ENCODE measurements at places on chromosomes 16 and 17.

DNA sequence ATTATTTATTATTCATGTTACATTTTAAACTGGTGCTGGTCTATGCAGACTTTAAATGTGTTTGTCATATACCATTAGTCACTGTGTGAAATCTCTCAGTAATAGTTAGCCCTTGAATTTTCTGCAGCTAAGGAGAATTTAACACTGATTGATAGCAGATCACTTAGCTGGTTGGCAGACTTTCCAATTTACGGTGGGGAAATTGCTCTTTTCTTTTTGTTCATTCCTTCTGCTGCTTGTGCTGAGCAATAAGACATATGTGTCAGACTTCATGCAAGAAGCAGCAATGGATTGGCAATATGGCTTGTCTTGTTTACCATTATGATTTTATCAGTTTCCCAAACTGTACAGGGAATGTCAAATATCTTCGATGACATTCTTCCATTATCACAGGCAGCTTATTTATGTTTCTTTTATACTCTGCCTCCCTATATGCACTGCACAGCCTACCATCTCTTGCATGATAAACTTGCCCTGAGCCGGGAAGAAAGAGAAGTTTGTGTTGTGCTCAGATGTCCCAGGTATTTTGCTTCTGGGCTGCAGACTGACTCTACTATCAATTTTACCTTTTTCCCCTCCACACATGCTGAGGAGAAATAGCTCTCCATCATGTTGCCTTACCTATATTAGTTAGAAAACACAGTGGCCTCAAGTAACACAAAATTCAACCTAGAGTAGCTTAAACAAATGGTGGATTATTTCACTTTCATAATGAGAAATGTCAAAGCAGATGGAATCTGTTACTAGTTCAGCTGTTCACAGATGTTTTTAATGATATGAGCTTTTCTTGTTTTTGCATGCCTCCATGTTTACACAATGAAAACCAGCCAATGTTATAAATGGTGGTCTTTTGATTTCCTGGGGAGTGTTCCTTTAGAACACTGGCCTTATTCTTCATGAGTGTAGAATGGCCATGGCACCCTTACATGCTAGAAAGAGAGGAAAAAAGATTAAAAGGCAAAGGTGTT lies 968.1 kb upstream of the GOT2 start:
- no peak for DNase-seq

DNA sequence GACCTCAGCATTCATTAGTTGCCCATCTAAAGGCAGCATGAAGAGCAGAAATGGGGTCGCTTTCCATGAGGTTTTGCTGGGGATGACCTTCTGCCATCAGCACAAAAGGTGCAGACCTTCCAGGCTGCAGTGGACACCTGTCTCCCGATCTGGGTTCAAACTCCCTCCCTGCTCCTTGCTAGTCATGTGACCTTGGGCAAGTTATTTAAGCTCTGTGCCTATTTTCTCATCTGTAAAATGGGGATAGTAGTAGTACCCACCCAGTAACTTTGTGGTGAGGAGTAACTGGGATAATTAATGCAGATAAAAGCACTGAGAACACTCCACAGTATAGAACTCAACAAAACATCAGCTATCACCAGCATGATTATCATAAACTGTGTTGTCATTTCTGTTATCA lies 21.4 kb upstream of the COQ7 start:
- DNase-seq = no peak

- DNase-seq = no peak
Measured at GRCh38 chr17:1289695-1290094, 10.2 kb downstream of the TRARG1 start.

DNA sequence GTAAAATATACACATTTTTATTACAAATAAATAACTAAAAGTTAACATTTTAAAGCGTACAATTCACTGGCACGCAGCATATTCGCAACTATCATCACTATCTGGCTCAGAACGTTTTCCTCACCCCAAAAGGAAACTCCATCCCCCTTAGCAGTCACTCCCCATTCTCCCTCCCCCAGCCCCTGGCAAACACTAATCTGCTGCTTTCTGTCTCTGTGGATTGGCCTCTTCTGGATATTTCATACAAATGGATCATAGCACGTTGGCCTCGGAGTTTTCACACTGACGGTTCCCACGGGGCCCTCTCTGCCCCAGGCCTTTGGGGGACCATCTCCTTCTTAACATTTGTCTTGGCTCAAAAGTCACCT lies 64.6 kb downstream of the RTN4RL1 start:
- no peak for DNase-seq

DNA sequence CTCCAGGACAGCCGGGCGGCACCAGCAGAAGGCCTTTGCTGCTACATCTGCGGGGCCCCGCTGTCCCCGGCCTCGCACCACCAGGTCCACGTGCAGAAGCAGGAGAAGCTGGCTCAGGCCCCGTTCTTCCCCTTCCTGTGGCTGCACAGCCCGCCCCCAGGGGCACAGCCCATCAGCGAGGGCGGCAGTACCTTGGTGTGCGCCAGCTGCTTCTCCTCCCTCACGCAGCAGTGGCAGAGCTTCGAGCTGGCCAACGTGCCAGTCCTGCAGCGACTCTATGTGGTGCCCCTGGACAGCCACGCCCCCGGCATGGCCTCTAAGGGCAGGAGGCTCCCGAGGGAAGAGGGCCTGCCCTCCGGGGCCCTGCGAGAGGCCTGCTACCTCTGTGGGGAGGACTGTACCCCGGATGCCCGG lies 58.3 kb upstream of the CIBAR2 start:
- DNase-seq = no peak

DNA sequence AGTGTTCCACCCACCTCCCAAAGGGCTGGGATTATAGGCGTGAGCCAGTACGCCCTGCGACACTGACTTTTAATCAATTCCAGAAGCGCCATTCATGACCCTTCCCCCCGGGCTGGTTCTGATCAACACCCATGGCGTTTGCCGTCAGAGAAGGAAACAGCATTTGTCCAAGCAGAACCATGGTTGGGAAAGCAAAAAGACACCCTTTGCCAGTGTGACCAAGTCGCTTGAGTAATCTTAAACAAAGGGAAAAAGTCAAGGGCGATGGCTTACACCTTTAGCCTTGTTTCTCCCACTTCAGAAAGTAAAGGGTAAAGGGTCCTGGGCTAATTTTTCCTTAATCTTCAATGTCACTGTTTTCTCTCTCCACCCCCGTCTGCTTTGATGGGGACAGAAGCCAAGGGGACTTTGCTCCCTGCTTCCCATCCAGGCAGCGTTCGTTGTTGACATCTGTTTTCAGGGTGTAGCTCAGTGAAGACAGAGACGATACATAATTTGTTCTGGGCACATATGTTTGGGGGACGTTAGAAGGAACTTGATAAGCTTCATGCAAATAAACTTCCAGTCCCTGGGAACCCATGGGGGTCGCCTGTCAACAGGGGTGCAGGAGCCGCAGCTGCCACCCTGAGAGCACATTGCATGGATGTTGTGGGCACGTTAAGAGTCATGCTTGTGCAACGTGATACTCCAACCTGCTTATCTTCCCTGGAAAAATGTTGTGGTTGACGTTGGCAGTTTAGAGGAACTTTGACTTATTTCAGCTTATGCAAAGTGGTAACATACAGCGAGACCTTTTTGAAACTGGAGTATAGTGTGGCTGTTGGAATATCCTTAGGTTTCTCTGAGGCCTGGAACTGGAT lies 50.6 kb upstream of the TANGO6 start:
- DNase-seq = no peak

- no peak for DNase-seq
Measured at GRCh38 chr17:82327289-82327688, 6.3 kb downstream of the SECTM1 start.

DNA sequence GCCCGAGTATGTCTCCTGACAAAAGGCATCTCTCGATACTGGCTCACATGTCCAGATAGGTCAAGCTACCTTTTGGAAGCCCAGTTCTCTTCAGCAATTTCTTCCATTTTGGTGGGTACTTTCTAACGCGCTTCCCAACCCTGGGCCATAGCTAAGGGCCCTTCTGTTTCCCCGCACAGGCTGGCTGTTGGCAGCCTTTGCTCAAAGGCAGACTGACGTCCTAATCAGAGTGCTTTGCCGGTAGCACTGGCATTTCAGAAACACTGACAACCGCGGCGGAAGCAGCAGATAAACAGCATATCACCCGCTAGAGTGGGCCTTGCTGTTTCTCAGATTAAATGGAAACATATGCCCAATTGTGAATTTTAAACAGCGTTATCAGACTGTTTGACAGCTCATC lies 49.3 kb upstream of the MPHOSPH6 start:
- DNase-seq = no peak

GRCh38 chr17:31568539-31568938 lies 177.1 kb downstream of the RAB11FIP4 start:
- DNase-seq = no peak

DNA sequence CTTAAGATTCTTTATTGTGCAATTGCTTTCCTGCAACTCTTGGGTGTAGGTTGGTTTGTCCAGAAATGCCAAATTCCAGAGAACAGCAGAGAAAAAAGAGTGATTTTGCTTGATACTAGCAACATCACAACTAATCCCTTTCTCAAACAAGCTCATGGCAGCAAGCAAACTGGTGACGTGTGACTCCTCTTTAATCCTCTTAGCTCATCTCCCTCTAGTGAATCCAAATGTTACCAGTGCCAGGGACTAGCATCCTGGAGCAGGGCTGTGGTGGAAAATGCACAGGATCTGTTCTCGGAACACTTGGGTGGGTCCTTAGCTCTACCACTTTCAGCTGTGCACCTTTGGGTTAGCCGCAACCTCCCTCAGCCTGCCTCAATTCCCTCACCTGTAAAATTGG lies 204.0 kb upstream of the CCL2 start:
- DNase-seq = no peak

DNA sequence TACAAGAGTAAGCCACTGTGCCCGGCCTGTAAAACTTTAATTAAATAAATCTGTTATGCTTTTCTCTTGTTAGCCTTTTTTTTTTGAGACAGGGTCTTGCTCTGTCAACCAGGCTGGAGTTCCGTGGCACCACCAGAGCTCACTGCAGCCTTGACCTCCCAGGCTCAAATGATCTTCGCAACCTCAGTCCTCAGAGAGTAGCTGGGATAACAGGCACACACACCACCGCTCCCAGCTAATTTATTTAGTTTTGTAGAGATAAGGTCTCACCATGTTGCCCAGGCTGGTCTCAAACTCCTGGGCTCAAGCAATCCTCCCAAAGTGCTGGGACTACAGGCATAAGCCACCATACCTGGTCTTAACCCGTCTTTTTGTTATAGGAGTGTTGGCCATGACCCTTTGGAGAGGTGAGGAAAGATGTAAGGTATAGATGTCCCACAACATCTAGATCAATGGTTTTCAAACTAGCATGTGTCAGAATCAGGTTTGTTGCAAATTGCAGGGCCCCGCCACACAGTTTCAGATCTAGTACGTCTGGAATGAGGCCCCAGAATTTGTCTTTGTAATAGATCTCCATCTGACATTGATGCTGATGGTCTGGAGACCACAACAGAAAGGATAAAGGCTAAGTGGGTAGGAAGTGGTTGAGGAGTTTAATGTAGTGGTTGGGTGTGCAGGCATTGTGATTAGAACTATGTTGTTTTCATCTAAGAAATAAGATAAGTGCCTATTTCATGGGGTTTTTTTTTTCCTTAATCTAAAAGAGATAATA lies 4.3 kb upstream of the GGA2 start:
- DNase-seq = no peak

DNA sequence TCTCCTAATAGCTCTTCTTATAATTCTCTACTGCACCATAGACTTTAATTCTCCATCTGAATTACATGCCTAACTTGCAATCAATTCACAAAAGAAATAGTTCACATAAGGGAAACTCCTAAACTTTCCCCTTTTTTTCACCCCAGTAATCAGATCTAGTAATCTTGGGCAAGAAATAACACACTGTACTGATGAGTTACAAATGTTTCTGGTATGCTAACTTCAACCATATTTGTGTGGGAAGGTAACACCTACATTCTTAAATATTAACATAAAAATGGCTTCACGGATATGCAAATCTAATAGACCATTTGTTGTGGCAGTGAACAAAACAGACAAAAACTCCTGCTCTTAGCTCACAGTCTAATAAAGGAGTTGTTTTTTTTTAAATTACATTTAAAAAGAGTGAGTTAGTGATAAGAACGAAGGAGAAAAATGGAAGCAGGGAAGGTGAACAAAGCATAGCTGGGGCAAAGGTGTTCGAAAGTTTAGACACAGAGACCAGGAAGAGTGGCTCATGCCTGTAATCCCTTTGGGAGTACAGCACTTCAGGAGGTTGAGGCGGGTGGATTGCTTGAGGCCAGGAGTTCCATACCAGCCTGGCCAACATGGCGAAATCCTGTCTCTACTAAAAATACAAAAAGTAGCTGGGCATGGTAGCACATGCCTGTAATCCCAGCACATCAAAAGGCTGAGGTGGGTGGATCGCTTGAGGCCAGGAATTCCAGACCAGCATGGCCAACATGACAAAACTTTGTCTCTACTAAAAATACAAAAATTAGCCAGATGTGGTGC lies 34.8 kb downstream of the CMTM3 start:
- no peak for DNase-seq

DNA sequence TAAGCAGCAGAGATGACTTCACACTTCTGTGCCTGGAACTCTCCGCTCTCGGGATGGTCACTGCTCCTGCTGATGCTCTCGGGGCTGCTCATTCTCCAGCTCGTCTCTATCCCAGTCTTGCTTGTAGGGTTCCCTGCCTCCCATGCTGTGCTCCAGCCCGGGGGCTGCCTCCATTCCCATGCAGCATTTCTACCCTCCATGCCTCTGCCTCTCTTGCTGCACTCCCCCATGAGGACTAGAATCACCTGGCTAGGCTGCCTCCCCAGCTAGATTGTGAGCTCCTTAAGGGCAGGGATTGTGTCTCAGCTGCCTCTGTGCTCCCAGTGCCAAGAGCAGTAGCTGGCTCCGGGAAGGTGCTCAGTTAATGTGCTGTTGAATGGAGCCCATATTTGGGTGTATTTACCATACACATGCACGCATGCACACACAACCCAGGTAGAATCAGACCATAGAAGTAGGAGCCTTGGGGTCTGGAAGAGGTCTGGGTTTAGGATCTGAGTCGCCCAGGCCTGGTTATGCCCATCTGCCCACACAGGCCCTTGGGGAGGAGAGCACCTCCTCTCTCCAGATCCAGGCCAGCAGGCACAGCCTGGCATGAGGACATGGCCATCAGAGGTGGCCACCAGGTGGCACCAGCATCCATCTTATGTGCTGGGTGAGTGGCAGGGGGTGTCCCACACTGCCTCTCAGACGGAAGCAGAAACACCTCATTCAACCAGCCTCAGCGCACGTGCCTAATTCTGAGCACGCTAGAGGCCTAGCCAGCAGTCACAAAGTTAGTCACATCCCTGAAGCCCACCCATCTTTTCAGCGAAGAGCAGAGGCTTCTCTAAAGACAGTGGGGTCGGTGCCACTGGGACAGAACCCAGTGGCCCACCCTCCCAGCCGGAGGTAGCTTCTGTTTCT lies 9.3 kb downstream of the GIT1 start:
- peak; percentile 88 for DNase-seq

- no peak for DNase-seq
Measured at GRCh38 chr17:74618451-74618850, 5.1 kb downstream of the CD300E start.

All from T-helper 9 cell (primary cell).